ENCODE measurements at places on chromosomes 7 and 10.

- no peak overlapping the region for H3K27ac ChIP-seq
- DNase-seq: no peak
- H3K36me3 ChIP-seq: no peaks in the 10 kb centered on the region
- no peaks in the 10 kb centered on the region for H3K4me1 ChIP-seq
- H3K27me3 ChIP-seq: no peaks in the 10 kb centered on the region
These were observed 107.5 kb downstream of the ADAM22 start for GRCh38 chr7:88041583-88041982.

GRCh38 chr10:87622314-87623004, 37.2 kb upstream of the PAPSS2 start:
- no peaks in the 10 kb centered on the region for H3K4me1 ChIP-seq
- H3K36me3 ChIP-seq: no peaks in the 10 kb centered on the region
- H3K27ac ChIP-seq: no peak overlapping the region

DNA sequence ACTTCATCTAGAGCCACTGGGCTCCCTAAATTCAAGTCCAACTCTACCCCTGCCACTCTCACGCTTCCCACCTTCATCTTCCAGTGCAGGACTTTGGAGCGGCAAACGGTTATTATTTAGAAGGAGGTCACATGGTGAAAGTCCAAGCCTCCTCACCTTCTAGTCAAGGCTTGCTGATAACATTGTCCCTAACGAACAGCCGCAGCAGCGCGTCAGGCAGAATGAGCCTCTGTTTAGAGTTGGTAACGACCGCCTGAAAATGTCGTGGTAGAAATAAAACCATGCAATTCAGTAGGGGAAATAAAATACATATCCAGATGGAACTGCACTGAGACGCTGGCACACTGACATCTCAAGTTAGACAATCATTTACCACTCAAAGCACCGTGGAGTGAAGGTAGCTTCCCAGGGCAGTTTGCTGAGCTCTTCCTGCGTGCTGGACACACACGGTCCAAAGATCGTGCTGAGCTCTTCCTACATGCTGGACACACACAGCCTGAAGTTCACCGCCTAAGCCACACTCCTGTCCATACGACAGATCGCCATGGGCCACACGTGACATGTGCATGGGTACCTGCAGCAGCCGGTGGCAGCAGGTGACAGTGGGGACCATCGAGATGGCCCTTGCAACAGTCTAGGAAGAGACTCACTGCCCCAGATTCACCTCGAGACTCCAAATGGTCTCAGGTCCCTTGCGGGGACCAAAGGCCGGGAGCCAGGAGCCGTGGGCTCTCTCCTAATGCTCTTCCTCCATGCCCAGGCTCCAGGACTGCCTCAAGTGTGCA, 323.5 kb downstream of the PTPRN2 start:
- H3K4me3 ChIP-seq: no peak overlapping the region
- H3K27ac ChIP-seq: no peak overlapping the region
- H3K36me3 ChIP-seq: no peaks in the 10 kb centered on the region
- no peak for DNase-seq

DNA sequence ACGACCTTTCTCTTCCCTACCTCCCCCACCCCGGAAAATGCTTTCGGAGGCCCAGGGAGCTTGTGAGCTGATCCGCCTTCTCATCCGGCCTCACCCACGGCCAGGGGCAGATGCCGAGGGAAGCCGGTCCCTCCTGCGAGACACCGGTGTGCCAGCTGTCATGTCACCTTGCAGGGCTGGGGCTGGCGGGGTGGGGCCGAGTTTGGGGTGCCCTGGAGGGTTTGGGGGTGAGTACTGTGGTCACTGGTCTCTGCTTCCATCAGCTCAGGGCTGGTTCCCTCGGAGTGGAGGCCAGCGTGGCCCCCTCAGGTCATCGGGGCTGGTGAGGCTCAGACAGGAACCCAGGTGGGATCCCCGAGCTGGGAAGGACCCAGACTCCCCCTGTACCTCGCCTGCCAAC, 48.7 kb downstream of the RCC1L start:
- H3K27me3 ChIP-seq: no peaks in the 10 kb centered on the region
- H3K4me3 ChIP-seq: no peak overlapping the region
- no peak for DNase-seq
- no peak overlapping the region for H3K27ac ChIP-seq
- peaks cover 1% of the 10 kb centered on the region for H3K36me3 ChIP-seq

GRCh38 chr10:26843736-26844135, 17.0 kb downstream of the ABI1 start:
- no peak overlapping the region for H3K4me3 ChIP-seq
- no peaks in the 10 kb centered on the region for H3K27me3 ChIP-seq
- H3K36me3 ChIP-seq: no peaks in the 10 kb centered on the region

DNA sequence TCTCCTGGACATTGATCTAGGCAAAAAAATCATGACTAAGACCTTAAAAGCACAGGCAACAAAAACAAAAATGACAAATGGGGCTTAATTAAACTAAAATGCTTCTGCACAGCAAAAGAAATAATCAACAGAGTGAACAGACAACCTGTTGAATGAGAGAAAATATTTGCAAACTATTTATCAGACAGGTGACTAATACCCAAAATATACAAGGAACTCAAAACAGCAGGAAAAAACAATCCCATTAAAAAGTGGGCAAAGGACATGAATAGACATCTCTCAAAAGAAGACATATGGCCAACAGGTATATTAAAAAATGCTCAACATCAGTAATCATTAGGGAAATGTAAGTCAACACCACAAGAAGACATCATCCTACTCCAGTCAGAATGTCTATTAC, 166.8 kb downstream of the MTERF1 start:
- H3K27me3 ChIP-seq: no peaks in the 10 kb centered on the region
- H3K4me1 ChIP-seq: no peaks in the 10 kb centered on the region
- no peaks in the 10 kb centered on the region for H3K36me3 ChIP-seq

DNA sequence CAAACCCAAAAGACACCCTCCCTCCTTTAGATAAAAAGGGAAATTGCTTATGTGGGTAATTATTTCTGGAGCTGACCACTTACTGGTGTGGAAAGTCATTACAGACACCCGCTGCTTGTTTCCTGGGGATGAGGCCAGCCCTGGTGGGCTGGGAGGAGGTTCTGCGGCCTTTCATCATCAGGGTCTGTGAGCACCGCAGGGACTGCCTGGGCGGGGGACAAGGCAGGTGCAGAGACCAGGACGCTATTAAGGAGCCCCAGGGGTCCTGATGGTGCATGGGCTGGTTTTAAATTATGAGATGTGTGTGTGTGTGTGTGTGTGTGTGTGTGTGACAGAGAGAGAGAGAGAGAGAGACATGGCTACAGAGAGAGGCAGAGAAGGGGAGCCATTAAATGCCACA, 171.2 kb downstream of the DNAJB6 start:
- H3K36me3 ChIP-seq: no peaks in the 10 kb centered on the region
- H3K27ac ChIP-seq: no peak overlapping the region
- H3K27me3 ChIP-seq: peaks cover 4% of the 10 kb centered on the region
- no peaks in the 10 kb centered on the region for H3K4me1 ChIP-seq

All from lower lobe of right lung (tissue), 2 donors.